ENCODE measurements at places on chromosomes 16 and 17. TPM values are rescaled to one million over a fixed set of nuclear protein-coding genes. Genes with fewer than 3 reads are reported as not detected.

DNA sequence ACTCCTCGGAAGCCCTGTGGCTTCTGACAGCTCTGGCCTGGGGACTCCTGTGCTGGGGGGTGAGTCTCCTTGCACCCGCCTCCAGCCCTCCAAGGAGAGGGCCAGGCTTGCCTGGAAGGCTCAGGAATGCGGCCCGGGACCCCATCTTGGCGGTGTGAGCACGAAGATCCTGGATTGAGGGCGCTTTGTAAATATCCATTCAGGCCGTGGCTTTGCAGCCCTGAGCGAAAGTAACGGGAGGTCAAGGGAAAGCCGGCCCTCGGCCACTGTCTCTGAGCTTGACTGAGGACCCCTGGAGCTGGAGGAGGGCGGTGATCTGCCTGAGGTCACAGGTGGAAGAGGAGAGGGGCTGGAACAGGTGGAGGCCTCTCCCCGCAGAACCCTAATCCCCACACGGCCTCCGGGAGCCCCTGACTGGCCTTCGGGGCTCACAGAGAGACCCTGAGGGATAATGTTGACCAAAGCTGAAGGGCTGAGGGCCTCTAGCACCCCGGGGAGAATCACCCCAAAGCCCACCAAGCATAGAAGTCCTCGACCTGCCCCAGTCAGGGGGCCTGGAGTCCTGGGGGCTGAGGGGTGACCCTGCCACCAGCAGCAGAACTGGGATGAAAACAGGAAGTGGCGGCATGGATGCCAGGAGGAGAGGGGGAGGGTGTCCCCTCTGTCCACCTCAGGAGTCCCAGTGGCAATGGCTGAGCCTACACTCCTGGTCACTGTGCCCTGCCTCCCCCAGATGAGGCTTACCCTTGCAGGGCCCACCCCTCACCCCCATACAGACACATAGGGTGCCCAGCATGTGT, 8.3 kb upstream of the RASD1 start:
- DNase-seq, result no peak

DNA sequence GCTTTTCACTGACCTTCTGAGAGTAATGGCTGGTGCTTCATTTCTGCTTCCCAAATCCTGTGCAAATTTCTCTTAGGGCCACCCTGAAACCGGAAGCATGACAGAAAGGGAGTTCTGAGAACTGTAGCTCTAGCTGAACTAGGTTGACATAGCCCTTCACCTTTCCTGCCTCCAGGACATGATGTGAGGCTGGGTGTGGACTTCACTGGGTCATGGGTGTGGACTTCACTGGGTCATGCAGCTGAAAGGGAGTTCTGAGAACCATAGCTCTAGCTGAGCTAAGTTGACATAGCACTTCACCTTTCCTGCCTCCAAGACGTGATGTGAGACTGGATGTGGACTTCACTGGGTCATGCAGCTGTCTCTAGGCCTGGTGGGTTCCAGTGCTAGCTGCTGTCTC, 54.3 kb upstream of the NLRP1 start:
- DNase-seq, result no peak

GRCh38 chr17:60372790-60373483, 19.0 kb downstream of the USP32 start:
- no peak for DNase-seq

CPNE7 gene
- 0.43 TPM for polyA plus RNA-seq

RPH3AL gene
- 5.4 TPM for polyA plus RNA-seq

- no peak for DNase-seq
Observed at GRCh38 chr17:48873209-48873608, 19.4 kb upstream of the ATP5MC1 start.

GRCh38 chr17:80308692-80309517, 48.3 kb downstream of the RNF213 start:
- DNase-seq, result no peak

DNA sequence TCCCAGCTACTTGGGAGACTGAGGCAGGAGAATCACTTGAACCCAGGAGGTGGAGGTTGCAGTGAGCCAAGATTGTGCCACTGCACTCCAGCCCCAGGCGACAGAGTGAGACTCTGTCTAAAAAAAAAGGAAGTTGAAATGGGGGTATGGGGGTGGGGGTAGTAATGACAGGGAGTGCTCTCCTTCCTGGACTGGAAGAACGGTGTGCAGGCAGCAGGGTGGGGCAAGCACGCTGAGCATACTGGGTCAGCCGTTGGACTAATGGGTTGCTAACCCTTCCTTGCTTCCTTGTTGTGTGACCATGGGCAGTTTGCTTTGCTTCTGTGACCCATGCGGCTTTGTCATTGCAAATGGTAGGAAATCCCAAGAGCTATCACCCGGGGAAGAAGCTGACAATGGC, 16.5 kb downstream of the KATNIP start:
- DNase-seq, result no peak

GRCh38 chr17:26774291-26775218, 519.4 kb upstream of the WSB1 start:
- DNase-seq, result no peak

MXRA7 gene
- 135 TPM for polyA plus RNA-seq

CD300LF gene
- polyA plus RNA-seq, result 0.28 TPM

DNA sequence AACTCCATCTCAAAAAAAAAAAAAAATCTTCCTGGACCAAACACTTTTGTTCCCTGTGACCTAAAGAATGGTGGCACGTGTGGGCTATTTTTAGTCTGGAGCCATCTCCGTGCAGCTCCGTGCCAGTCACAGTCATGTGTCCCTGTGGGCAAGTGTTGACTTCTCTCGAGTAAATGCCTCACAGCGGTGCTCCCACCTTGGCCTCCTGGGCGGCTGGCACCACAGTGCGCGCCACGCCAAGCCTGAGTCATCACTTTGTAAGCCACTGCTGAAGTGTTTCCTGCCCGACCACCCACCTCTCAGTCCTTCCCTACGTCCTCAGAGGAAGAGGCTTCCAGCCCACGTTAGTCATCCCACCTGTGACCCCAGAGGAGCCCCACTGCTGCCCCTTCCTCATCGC, 10.9 kb upstream of the HEXD start:
- DNase-seq, result no peak

CBX8 gene
- polyA plus RNA-seq, result 5.6 TPM

- no peak for DNase-seq
Observed at GRCh38 chr17:30376621-30377452, 1.9 kb upstream of the CPD start.

- no peak for DNase-seq
Observed at GRCh38 chr16:6611535-6611934, 721.1 kb upstream of the RBFOX1 start.

Data from forelimb muscle (tissue), 1 donor.